ENCODE measurements at places on chromosomes 11 and 22.

DNA sequence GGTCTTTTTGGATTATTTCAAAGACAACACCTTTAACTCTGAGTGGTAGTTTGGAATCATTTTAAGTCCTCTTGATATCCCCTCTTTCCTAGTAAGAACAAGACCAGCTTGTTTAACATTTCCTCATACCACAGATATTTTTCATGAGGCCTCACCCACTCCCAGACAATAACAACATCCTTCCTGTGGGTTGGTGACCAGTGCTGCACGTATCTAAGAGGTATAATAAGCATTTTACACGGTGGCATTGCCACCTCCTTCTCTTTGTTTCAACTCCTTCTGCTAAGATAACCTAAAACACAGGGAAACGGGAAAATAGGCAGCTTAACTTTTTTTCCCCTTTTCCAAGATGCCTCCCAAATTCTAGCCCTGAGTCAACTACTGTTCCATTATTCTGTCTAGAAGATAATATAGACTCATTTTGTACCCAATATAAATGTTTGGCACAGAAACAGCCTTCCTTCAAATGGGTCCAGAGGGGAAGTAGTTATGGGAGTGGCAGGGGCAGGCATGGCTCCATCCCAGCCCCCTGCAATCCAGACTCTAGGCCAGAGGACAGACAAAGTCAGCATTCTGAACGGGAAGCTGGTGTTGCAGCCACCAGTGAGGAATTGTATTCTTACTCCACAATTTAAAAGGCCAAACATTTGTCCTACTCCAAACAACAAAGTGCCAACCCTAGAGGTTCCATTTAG lies 28.5 kb downstream of the MAML2 start:
- no peak for DNase-seq

GRCh38 chr11:61546663-61547062 lies 34.2 kb downstream of the SYT7 start:
- DNase-seq = no peak

- DNase-seq = no peak
These were observed 16.1 kb downstream of the CXCR5 start for GRCh38 chr11:118899706-118900360.

DNA sequence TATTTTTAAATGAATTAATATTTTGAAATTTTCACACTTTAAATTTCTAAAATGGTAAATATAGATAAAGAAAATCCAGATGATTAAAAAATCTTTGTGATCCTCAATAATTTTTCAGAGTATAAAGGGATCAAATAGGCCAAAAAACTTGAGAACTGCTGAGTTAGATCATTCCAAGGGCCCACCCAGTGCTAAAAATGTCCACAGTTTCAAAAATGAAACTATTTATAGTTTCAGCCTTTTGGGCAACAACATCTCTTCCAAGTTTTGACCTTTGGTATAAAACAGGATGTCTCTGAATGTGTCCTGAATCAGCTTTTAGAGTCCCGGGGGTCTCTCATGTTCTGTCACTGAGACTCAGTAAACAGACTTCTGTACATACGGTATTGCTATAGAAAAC lies 20.9 kb upstream of the BAIAP2L2 start:
- DNase-seq = no peak

- DNase-seq = no peak
These were observed 18.4 kb downstream of the CUL5 start for GRCh38 chr11:108027057-108027456.
